ENCODE measurements at places on chromosomes 16 and 17.

DNA sequence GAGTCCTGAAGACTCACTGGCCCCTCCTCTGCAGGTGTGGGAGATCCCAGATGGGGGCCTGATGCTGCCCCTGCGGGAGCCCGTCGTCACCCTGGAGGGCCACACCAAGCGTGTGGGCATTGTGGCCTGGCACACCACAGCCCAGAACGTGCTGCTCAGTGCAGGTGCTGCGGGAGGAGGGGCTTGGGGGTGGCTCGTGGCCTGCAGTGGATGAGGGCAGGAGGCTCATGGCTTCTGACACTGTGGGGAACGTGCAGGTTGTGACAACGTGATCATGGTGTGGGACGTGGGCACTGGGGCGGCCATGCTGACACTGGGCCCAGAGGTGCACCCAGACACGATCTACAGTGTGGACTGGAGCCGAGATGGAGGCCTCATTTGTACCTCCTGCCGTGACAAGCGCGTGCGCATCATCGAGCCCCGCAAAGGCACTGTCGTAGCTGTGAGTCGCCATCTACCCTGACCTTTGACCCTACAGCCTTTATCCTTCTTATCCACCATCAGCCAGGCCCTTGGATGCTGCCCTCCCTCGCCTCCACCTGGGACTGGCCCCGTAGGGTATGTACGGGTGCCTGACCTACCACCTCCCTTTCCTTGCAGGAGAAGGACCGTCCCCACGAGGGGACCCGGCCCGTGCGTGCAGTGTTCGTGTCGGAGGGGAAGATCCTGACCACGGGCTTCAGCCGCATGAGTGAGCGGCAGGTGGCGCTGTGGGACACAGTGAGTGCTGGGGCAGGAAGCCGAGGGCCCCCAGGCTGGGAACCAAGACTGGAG lies 3.6 kb downstream of the CORO1A start:
- DNase-seq = peak; percentile 77

DNA sequence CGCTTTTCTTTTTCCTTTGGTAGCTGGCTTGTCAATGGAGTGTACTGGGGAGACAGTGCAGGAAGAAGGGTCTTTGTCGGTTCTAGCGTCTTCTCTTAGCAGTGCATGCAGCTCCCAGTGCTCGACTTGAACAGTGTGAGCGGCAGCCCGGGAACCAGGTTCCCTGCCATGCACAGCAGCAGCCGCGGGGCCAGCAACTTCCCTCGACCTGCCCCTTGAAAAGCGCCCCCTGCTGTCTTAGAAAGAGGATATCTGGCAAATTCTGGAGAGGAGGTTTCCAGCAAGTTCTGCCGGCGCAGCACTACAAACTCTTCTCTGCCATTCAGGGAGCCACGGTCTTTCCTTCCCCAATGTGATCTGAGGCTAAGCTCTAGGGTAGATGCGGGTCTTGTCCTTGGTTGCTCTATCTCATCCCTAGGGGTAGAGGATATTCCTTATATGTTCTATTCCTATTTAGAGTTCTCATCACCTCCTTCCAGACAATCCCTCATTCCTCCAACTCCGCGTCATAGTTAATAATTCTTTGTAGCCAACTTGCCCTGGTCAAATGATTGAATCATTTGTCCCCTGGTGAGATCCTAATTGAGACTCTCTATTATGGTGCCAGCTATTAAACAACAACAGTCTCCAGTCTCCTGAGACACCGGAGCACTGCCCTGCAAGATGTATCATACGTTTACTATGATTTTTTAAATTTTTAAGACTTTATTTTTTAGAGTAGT lies 451.3 kb downstream of the PMP22 start:
- no peak for DNase-seq

DNA sequence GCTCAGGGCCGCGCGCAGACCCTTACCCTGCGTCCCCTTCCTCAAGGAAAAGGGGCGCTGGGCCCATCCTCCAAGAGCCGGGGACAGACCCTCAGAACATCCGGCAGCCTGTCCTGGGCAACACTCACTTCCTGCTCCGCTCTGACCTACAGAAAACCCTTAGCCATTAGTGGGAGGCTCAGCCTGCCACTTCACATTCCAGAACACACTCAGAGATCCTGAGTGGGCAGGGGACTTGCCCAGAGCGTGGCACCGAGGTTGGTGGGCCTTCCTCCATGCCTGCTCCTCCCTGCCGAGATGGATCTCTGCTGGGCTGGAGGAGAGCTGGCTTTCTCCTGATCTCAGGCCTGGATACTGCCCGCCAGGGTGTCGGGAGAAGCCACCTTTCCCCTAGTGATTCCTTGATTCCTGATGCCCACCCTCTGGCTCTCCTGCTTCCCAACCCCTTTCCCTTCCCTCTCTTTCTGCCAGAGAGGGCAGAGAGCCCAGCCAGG lies 1.5 kb downstream of the SCARF1 start:
- DNase-seq = no peak

- DNase-seq = no peak
Observed at GRCh38 chr16:81693744-81694303, 85.3 kb upstream of the PLCG2 start.

GRCh38 chr17:31538080-31538762 lies 146.7 kb downstream of the RAB11FIP4 start:
- no peak for DNase-seq

GRCh38 chr16:4561596-4561995 lies 5.5 kb downstream of the C16orf96 start:
- no peak for DNase-seq

GRCh38 chr17:49510059-49510719 lies 15.1 kb downstream of the NGFR start:
- DNase-seq = no peak

- no peak for DNase-seq
Observed at GRCh38 chr17:65556910-65557348, 4.5 kb downstream of the AXIN2 start.

DNA sequence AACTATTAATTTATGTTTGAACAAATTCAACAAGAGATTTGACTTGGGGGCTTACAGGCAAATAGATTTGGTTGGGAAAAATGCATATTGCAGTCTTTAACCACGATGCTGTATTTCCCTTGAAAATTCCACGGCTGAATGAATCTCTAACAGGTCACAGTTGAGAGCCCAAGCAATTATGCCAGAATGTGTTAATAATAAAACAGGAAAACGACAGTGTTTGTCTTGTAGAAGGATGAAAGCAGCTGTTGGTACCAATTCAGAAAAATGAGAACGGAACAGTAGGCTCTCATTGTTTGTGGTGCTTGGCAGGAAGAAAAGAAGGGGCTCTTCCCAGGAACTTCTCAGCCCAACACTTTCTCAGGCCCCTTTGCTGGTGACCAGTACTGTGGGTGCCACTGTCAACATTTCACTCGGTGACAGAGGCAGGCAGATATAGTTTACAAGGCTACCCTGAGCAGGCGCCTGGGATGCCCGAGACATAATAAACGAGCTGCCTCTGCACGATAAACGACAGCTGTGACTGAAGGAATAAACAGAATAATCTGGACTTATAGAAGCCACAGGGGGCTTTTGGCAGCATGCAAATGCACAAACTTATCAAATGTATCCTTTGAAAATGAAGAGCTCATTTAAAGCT lies 387.1 kb downstream of the HS3ST4 start:
- DNase-seq = no peak

DNA sequence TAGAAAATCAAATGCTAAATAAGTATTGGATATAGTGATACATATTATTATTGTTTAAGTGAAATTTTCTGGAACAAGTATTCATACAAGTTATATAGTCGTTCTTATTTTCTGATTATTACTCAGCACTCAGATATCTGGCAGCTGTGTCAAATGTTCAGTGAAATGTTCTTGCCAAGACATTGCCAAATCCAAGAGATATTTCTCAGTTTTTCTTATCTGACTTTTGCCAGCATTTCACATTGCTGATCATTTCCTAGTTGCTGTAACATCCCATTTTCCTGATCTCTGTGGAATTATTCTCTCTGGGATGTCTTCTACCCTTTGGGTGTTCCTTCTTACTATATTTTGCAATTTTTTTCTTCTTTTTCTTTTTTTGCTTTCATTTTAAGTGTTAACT lies 262.3 kb downstream of the KIF2B start:
- no peak for DNase-seq

GRCh38 chr17:19372866-19373504 lies 5.3 kb upstream of the MAPK7 start:
- no peak for DNase-seq

- peak; percentile 97 for DNase-seq
Observed at GRCh38 chr17:47649153-47649971, at the start of gene KPNB1. Gene KPNB1 (plus strand): TSS chr17:47649919. CDS start chr17:47650245, 326 bp downstream.

DNA sequence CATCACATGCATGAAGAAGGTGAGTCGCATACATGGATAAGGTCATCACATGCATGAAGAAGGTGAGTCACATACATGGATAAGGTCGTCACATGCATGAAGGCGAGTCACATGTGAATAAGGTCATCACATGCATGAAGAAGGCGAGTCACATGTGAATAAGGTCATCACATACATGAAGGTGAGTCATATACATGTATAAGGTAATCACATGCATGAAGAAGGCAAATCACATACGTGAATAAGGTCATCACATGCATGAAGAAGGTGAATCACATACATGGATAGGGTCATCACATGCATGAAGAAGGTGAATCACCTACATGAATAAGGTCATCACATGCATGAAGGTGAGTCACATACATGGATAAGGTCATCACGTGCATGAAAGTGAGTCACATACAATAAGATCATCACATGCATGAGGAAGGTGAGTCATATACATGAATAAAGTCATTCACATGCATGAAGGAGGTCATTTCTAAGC lies 105.1 kb upstream of the SDK2 start:
- DNase-seq = no peak

- DNase-seq = no peak
Observed at GRCh38 chr16:82323171-82323570, 153.1 kb upstream of the MPHOSPH6 start.

- no peak for DNase-seq
Observed at GRCh38 chr17:13721705-13722104, 120.0 kb upstream of the HS3ST3A1 start.

GRCh38 chr16:73015612-73016487 lies 32.1 kb downstream of the ZFHX3 start:
- DNase-seq = no peak

GRCh38 chr17:82865774-82866395 lies 26.1 kb upstream of the ZNF750 start:
- no peak for DNase-seq

- DNase-seq = no peak
Observed at GRCh38 chr16:68529608-68529930, 9.5 kb upstream of the ZFP90 start.

GRCh38 chr17:68048996-68049395 lies 13.5 kb downstream of the KPNA2 start:
- no peak for DNase-seq

GRCh38 chr17:55090079-55090492 lies 121.5 kb downstream of the STXBP4 start:
- DNase-seq = peak; percentile 40

GRCh38 chr17:45369421-45369820 lies 52.6 kb upstream of the MAP3K14 start:
- no peak for DNase-seq

DNA sequence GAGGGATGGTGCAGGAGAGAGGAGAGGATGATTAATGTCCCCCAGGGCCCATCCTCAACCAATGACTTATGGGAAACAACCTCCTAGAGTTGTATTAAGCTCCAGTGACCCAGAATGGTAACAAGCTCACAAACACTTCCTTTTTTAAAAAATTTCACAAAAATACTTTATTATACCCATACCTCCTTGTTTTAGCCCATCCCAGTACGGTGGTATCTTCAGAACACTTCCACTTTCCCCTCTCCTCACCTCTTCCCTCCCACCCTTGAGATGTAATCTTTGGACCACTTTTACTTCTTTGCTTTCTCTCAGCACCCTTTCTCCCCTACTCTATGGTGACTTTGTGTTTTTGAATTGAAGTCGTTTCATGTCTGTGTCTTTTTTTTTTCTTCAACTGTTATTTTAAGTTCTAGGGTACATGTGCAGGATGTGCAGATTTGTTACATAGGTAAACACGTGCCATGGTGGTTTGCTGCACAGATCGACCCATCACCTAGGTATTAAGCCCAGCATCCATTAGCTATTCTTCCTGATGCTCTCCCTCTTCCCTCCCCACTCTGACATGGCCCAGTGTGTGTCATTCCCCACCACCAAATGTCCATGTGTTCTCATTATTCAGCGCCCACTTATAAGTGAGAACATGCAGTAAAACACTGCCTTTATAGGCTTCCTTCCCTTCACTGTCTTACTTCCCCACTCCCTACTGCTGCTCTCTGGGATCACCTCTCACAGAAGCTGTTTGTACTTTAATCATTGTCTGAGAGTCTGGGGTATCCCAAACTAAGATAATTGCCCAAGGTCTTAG lies 124.5 kb downstream of the PRKCB start:
- no peak for DNase-seq

GRCh38 chr16:73531021-73531420 lies 483.1 kb upstream of the ZFHX3 start:
- no peak for DNase-seq

DNA sequence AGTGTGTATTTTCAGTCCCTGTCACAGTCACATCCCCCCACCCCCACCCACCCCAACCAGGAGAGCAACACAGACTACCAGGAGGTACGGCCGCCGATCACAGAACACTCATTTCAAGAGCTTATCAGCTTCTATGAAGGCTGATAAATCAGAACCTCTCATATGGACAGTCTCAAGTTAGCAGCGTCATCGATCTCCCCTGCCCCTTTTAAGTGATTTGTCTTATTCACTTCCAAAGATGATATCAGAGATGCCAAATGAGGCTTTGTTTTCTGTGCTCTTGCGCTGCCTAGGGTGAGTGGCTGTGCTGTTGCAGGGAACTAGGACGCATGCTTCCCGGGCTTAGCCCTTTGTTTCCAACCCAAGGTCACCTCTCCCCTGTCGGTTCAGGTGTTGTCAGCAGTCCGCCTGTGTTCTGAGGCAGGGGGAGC lies 26.8 kb upstream of the PMFBP1 start:
- DNase-seq = no peak
